ENCODE measurements at places on chromosomes 16 and 17. TPM values are rescaled to one million over a fixed set of nuclear protein-coding genes. Genes with fewer than 3 reads are reported as not detected.
A peak's percentile ranks its signal among the peaks of the same experiment; 100 is the strongest.

GRCh38 chr17:78780335-78780734, 1.7 kb downstream of the CYTH1 start:
- DNase-seq, result no peak

Gene SSH2
- 7.6 TPM for total RNA-seq

Gene TBC1D3I
- total RNA-seq, result not detected

- DNase-seq, result no peak
Observed at GRCh38 chr17:31919802-31920525, 16.8 kb upstream of the SUZ12 start.

Gene VAC14
- 35.2 TPM for total RNA-seq

DNA sequence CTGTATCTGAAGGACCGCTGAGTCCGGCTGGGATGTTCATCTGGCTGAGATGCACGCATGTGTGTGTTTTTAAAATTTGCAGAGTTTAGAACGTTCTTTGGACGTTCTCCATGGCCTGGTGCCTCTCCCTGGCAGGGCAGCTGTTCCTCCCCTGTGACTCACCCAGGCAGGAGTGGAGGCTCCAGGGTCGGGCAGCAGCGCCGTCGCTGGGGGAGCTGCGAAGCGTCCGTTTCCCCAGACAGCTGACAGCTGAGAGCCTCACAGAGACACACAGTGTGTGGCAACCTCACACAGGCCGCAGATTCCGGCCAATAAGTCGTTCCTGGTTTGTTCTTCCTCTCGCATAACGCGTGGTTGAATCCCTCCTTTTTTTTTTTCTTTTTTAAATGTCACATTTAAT, 80.6 kb downstream of the OR1D5 start:
- DNase-seq, result peak; percentile 36

- DNase-seq, result no peak
Observed at GRCh38 chr17:8159032-8159400, 3.7 kb downstream of the VAMP2 start.

Gene TBC1D3D
- total RNA-seq, result not detected

- no peak for DNase-seq
Observed at GRCh38 chr16:12096828-12097522, 120.4 kb downstream of the SNX29 start.

GRCh38 chr17:82277851-82278250, 4.4 kb upstream of the CSNK1D start:
- no peak for DNase-seq

- DNase-seq, result no peak
Observed at GRCh38 chr17:30226878-30227277, 8.6 kb downstream of the SLC6A4 start.

GRCh38 chr16:89413811-89414585, 76.4 kb downstream of the ANKRD11 start:
- DNase-seq, result no peak

GRCh38 chr16:87410530-87410929, 18.4 kb downstream of the MAP1LC3B start:
- no peak for DNase-seq

GRCh38 chr16:82639666-82640336, 13.0 kb downstream of the CDH13 start:
- DNase-seq, result peak; percentile 90

- DNase-seq, result no peak
Observed at GRCh38 chr16:66473654-66474519, 46.8 kb downstream of the BEAN1 start.

DNA sequence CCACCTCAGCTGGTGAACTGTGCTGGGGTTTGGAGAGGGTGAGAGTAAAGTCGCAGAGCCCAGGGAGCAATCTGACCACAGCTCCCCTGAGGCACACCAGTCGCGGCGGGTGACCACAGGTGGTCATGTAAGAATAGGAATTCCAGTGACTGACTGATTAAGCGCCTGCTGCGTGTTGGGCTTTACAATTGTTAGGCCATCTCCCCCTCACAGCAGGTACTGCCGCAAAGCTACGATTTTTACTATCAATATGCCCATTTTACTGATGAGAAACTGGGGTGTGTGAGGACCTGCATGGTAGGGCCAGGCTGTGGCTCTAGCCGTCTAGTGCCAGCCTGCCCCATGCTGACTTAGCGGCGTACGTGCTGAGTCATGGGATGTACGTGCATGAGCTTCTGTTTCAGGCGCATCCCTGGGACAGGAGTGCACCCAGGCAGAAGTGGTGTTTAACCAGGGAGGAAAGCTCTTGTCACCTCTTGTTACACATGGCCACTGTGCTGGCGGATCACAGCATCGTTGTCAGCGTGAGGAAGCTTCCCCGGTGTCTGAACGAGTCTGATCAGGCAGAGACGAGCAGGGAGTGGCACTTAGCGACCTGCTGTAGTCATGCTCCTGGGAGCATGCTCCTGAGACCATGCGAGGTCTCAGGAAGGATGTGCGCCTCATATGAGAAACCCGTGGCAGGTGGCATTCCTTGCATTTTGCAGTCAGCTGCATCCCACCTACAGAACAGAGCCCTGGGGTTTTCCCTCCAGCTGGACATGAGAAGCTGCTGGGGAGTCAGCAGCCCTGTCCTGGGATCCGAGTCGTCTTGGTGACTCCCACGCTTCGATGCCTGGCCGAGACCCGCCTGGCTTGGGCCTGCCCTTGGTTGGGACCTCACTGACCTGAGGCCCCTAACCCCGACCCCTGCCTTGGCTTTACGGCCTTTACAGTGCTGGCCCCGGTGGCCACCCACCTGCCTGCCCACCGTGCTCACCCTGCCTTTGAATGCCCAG, 163.7 kb upstream of the CHMP6 start:
- no peak for DNase-seq

GRCh38 chr17:55735731-55736405, 13.2 kb upstream of the TMEM100 start:
- peak; percentile 73 for DNase-seq

Gene GIT1
- 41.3 TPM for total RNA-seq

GRCh38 chr17:11318207-11318606, 77.2 kb downstream of the SHISA6 start:
- DNase-seq, result no peak

DNA sequence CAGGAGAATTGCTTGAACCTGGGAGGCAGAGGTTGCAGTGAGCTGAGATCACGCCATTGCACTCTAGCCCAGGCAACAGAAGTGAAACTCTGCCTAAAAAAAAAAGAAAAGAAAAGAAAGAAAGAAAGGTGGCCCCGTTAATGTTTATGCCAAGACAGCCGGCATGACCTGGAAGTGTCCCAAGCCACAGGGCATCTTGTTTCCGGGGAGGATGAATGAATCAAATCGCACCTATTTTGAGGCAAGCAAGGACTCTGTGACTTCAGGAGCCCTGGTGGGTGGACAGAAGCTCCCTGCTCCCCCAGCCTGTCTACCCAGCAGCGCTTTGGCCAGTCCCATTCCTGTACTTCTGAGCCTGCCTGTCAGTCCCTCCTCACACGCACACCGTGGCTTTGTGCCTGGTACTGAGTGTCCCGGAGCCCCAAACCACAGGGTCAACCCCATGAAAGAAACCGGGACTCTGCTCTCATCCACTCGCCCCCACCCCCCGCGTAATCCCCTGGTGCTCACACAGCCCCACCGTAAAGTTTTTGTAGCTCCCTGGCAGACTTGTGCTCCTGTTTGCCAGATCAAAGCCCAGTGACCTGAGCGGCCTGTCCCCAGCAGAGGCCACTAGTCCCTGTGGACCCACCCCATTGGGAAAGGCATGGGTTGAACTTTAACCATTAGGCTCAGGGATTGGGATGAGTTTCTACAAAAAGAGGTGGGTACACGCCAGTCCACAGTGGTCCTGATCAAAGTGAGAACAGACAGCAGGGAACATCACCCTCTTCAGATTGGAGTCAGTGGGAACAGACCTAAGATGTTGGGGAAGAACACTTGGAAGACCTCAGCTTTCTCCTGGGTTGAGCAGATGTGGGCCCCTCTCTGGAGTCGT, 19.3 kb downstream of the CD2BP2 start:
- no peak for DNase-seq

DNA sequence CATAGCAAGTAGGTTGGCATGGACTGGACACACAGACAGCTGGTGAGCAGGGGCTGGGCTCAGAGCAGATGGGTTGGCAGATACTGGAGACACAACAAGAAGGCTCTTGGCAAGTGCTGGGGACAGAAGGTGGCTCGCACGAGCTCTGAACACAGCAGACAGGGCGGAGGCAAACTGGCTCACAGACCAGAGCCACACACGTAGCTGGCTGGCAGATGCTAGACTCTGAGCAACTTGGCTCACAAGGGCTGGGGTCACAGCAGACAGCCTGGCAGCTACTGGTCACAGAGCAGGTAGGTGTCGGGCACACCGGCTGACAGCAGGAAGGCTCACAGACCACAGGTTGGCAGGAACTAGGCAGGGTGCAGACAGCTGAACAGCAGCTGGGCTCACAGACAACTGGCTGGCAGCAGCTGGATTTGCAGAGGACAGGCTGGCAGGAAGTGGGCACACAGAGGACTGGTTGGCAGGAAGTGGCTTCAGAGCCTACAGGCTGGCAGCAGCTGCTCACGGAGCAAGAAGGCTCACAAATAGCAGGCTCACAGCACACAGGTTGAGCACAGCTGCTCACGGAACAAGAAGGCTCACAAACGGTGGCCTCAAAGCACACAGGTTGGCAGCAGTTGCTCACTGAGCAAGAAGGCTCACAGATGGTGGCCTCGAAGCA, 725 bp downstream of the KRTAP16-1 start:
- DNase-seq, result no peak

Gene TAT
- not detected for total RNA-seq

- no peak for DNase-seq
Observed at GRCh38 chr16:31357324-31358109, 2.5 kb downstream of the ITGAX start.

DNA sequence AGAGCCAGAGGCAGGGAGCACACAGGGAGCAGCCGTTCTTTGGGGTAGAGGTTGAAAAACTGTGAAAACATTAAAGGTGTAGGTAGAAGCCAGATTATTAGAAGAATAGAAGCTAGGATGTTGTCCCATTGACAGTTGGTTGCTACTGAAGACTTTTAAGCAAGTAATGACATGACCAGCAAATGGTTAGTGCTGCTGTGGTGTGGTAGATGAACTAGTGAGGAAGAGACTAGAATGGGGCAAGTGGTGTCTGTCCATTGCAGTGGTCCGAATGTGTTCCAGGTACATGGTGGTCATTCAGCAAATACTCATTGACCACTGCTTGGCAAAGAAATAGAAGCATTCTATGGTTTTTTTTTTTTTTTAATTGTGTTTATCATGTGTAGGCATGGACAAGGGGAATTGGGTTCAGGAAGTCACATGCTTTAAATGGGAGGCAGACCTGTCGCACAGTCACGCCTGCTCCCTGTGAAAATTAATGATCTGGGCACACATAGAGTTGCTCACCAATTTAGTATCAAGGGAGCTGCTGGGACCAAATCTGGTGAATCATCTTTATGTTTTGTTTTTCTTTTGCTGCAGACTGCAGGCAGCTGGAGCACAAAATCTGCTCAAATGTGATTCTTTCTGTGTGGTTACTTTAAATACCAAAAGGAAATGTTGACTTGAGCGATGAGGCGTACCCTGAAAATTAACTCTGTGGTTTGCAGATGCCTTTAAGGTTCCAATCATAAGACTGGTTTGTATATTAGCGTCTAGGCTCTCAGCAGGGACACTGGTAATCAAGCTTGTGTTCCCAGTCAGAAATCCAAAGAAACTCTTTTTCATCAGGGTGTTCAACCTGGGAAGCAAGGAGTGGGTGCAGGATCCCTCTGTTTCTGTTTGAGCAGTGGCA, 30.7 kb downstream of the YPEL2 start:
- no peak for DNase-seq

Gene WFDC1
- total RNA-seq, result not detected

GRCh38 chr16:30691907-30692306, 7.1 kb upstream of the SRCAP start:
- no peak for DNase-seq

Gene HOXB8
- 0.52 TPM for total RNA-seq

- DNase-seq, result no peak
Observed at GRCh38 chr17:69943058-69943457, 132.0 kb upstream of the KCNJ16 start.

- peak; percentile 16 for DNase-seq
Observed at GRCh38 chr17:38922538-38923297, 2.7 kb upstream of the LASP1NB start.

DNA sequence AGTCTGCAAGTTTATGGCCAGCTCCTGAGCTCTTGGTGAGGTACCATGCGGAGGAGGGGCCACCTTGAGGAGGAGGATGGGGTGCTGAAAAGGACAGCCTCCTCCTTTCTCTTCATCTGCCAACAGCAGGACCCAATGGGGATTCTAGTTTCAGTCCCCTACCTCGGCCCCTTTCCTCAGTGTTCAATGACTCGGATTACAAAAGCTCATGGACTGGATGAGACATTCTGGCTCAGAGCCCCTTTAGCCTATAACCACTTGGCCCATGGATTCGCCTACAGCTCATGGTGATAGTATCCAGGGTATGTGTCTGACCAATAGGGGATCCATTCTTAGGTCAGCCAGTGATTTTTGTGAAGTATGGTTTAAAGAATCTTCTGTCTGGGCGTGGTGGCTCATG, 8.5 kb upstream of the PIK3R6 start:
- no peak for DNase-seq

Gene ZP2
- total RNA-seq, result not detected

Measured in NCI-H460 (cell line).